ENCODE measurements at places on chromosomes 2 and 18.
A peak's percentile ranks its signal among the peaks of the same experiment; 100 is the strongest.

GRCh38 chr18:72128649-72129048, 415.5 kb downstream of the CBLN2 start:
- no peak for DNase-seq

DNA sequence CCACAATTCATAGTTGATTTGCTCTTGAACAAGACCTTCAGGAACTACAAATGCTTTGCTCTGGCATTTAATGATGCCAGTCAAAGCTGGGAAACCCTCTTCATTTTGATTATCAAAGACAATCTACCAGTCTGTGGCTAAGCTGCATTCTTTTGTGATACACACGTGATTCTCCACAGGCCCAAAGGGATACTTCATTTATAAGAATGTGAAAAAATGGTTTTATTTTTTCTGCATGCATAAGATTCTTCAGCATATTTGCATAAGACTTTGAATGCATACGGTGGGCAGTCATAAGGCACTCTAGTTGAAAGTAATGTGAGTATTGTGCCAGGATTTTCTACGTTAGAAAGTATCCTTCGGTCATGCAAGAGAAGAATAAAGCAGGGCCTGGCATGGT, 33.0 kb upstream of the ARL5A start:
- no peak for DNase-seq

DNA sequence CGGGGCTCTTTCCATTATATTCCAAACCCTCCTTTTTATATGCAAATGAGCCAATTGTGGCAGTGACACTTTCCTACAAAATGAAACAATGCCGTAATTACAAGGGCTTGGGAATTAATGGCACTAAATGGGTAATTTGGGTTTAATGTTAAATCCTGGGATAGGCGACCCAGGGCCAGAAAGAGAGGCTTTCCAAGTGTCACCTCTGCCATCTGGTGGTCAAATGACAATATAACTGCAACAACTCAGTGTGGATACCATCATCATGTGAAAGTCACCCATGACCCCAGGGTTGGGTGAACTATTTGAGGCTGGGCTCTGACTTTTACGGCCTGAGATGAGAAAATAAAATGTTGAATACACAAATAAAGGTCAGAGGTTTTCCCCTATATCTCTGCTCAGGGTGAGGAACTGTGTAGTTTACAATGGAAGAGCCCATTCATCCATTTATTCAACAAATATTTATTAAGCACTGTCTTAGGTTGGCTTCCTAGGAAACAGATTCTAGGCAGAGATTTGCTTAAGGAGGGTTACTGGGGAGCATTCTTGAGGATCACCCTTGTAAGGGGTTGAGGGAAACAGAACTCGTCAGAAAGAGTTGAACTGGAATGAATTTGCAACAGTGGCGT, 13.6 kb upstream of the THADA start:
- DNase-seq = no peak

GRCh38 chr2:211204456-211204855, 648.1 kb downstream of the CPS1 start:
- no peak for DNase-seq

DNA sequence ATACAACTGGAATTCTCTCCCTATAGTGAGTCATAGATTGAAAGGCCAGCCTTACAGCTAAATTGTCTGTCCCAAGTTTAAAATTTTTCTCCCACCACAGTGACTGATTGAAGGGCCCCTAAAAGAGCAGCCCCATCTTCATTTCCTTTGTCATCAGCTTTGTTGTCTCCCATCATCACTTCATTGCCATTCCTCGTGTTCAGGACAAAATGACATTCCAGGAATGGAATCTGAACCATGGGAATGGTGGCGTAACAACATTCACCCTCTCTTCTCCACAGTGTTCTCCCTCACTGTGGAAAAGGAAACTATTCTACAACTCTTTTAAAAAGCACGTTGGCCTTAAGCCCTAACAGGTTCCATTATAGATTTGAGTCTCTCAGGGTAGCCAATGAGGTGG, 52.1 kb downstream of the PSTPIP2 start:
- no peak for DNase-seq

DNA sequence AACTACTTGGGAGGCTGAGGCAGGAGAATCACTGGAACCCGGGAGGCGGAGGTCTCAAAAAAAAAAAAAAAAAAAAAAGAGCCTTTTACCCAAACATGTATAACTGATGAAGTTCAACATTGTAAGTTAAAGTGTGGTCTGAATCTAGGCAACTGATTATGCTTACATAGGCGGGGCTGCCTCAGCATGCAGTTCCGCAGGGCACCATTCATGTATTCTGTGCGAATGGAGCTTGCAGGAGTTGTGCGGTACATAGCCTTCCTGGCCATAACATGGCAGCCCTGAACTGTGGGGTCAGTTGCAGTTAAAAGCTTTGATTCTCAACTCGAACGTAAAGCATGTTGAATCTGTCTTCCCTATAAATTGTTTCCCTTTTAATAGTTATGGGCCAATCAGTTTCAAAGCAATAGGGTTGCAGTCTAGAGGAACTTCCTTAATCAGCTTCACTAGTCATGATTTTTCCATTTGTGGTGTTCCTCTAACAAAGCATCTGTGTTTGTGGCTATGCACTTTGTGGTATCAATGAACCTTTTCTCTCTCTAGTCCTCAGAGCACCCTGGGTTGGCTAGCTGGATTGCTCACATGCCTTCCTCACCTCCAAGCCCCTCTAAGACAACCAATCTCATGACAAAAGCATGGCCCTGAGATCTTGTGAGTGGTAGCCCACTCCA, 30.6 kb upstream of the CEP68 start:
- DNase-seq = no peak

DNA sequence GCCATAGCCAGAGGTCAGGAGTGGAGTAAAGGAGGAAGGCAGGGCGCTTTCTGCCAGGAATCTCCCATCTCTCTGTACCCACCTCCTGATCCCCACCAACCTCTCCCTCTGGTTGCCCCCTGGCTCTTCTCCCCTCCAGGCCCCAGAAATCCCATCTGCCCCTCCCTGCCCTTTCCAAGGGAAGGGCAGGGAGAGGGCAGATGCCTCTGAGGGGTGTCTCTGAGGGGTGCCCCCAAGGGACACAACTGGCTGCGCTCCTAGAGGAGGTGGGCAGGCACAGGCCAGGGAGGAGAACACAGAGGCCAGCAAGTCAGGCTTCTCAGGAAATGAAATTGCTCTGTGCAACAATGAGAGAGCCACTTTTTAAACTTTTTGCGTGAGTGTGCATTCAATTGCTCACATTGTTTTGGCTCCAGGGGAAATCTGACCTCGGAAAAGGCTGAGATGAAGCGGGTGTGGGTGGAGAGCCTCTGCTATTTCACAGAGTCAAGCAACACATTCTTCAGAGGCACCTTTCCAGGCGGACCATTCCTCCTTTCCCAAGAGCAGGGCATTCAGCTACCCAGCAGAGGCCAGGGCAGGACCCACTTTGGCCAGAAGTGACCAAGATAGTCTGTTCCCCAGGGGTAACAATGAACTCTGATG, 125.5 kb downstream of the SMAD7 start:
- DNase-seq = peak; percentile 35
